ENCODE measurements at places on chromosomes 1 and 21. TPM values are rescaled to one million over a fixed set of nuclear protein-coding genes. Genes with fewer than 3 reads are reported as not detected.

SRM gene
- total RNA-seq: 54.0 TPM

SLAMF1 gene
- total RNA-seq: 0.30 TPM

EXTL2 gene
- 4.6 TPM for total RNA-seq

PAQR6 gene
- total RNA-seq: 7.6 TPM

NTNG1 gene
- not detected for total RNA-seq

DNA sequence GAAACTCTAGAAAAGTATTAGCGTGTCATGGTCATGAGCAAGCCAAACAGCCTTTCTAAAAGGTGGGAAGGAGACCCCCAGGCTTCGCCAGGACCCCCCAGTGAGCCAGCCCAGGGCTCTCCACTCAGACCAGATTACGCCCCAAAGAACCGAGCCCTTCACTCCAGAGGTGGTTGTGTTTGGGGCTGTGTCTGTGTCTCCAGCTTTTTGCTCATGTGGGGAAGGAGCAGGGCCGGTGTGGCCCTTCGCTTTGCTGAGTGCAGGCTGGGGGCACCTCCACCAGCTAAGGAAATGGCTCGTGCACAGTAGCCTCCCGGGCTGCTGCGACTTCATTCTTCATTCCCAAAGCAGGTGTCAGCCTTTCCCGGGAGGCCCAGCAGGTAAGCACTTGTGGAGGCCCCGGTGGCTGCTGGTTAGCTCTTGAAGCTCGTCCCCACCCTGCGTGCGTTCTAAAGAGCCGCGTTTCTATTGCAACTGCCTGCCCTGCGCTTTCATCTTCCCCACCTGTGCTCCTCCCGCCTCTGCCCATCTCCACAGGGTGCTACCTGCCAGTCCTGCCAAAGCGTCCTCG is 531 bp downstream of the TSPEAR start:
- no peak for DNase-seq

DNA sequence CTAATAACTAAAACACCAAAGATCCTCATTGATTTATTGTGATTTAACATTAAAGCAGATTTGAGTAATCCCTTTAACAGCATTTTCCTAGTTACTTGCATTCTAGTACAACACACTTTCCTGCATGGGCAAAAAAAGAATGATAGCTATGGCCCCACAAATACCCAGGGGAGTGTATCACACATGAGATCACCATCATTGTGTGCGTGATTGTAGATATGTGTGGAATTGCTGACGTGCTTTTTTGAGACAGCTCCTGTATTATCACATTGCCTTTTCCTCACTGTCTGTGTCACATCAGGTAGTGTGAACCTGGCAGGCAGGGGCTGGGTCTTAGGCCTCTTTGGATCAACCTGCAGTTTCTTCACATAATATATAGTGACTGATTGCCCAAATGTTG is 48.5 kb upstream of the SAMD13 start:
- DNase-seq: no peak

DNA sequence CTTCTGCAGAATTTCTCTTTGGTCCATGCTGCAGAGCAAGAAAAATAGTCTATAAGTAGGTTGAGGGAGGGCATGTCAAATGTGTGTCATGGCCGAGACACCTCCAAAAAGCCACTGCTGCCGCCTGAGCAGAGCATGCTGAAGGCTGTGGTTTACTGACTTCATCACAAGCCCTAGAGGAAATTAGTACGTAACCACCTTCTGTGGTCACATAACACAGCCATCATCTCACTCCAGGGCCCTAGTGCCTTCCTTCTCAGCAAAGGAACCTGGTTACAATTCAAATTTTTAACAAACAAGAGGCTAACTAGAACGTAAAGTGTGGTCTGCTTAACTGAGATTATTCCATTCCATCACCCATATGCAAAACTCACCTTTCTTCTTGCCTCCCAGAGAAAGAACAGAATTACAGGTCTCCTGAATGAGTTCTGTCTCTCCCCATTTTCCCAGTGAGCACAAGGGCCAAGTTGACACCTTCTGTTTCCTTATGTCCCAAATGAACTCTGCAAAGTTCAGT is at the start of gene PTPN22:
Gene PTPN22 (minus strand): TSS at position 116 of the 517 bp plus-strand sequence.
- DNase-seq: peak; percentile 76

- DNase-seq: no peak
Measured at GRCh38 chr1:27885114-27885528, 12.8 kb downstream of the THEMIS2 start.

- DNase-seq: no peak
Measured at GRCh38 chr1:227945891-227946623, 1.7 kb downstream of the WNT9A start.

GRCh38 chr1:151991663-151992302 is 1.9 kb downstream of the S100A10 start:
- no peak for DNase-seq

DNA sequence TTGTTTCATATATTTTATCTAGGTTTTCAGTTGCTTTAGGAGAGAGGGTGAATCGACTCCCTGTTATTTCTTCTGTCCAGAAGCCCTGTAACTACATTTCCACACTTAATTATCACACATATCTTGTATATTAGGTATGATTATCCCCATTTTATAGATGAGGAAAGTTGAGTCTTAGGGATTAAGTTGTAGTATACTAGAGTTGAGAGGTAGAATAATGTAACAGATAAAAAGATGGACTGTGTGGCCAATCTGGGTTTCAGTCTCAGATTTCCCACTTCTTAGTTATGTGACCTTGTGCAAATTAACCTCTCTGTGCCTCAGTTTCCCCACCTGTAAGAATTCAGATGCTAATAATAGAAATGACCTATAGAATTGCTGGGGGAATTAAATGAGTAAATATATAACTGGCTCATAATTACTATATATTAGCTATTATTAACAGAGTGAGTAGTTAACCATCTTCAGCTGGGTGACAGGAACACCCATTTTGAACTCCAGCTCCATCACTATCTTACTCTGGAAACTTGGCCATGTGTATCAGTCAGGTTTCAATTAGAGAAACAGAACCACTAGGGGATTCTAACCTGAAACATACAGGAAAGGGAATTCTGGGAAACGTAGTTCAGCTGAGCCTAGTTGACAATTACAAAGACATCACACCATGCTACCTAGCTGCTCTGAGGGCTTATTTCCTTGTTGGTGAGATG is 20.4 kb upstream of the FOXO6 start:
- no peak for DNase-seq

DNA sequence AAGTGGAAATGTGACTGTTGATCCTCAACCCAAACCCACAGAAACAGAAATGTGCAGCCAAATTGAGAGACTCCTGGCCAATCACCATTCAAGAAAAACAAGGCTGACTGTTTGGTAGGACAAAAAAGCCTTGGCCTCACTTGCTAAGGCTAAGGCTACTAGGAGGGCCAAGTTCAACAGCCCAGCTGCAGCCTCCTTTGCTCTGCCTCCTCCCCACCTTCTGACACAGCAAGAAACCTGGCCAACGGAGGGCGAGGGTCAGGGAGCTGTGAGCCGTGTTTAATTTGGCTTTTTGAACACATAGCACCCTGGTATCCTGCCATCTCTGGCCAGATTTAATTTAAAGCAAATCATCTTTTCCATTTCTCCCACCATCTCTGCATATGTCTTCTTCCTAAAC is 165.8 kb upstream of the RAB4A start:
- no peak for DNase-seq

GRCh38 chr1:44584167-44584566 is 90.1 kb downstream of the TMEM53 start:
- no peak for DNase-seq

GRCh38 chr1:237791592-237791991 is 99.1 kb downstream of the ZP4 start:
- DNase-seq: no peak

DNA sequence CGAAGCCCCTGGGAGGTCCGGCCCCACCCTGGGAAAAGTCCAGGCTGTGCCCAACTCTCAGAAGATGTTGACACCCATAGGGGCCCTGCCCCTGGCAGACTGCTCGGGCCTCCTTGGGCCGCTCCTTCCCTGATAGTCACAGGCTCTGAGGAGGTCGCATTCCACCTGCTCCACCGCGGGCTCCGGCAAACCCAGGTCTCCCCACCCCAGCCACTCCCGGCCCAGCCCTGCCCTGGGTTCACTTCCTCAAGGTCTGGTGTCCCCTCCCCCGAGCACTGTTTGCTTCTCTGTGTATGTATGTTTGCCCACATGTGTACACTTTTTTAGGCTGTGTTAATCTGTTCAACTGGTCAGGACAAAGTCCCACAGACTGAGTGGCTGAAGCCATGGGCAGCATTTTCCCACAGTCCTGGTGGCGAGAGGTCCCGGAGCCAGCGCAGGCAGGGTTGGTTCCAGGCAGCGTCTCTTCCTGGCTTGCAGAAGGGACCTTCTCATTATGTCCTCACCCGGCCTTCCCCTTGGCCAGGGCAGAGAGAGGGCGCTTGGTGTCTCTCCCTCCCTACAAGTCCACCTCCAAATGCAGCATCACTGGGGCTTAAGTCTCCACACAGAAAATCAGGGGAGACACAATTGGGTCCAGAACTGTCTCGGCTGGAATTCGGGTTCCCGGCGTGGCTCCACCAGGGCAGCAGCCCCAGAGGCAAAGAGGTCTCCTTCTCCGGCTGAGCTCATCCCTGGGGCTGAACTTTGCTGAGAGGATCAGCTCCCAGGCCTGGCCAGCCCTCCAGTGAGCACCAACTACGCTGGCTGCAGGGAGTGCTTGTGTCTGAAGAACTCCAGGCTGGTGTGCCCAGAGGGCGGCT is 10.5 kb upstream of the PRXL2B start:
- DNase-seq: no peak

Data from Karpas-422 (cell line).